ENCODE measurements at places on chromosomes 1 and 21.

GRCh38 chr1:203361945-203362719, 11.2 kb upstream of the FMOD start:
- DNase-seq: no peak

- no peak for DNase-seq
Measured at GRCh38 chr1:2079396-2080085, 29.3 kb downstream of the PRKCZ start.

DNA sequence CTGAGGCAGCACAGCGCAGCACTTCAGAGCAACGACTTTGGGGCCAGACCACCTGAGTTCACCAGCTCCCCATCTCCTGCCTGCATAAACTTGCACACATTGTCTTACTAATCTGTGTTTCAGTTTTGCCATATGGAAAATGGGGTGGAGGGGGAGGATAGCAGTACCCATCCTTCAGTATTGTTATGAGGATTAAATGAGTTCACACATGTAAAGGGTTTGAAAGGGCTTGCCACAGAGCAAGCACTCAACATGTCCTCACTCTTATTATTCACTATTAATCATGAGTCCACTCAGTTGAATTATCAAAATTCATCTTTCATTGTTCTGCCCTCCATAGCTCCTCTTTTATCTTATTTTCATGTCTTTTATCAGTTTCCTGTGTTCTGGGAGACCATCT, 40.1 kb upstream of the BMP8B start:
- DNase-seq: no peak

- no peak for DNase-seq
Measured at GRCh38 chr1:67771749-67772148, 61.5 kb downstream of the GNG12 start.

DNA sequence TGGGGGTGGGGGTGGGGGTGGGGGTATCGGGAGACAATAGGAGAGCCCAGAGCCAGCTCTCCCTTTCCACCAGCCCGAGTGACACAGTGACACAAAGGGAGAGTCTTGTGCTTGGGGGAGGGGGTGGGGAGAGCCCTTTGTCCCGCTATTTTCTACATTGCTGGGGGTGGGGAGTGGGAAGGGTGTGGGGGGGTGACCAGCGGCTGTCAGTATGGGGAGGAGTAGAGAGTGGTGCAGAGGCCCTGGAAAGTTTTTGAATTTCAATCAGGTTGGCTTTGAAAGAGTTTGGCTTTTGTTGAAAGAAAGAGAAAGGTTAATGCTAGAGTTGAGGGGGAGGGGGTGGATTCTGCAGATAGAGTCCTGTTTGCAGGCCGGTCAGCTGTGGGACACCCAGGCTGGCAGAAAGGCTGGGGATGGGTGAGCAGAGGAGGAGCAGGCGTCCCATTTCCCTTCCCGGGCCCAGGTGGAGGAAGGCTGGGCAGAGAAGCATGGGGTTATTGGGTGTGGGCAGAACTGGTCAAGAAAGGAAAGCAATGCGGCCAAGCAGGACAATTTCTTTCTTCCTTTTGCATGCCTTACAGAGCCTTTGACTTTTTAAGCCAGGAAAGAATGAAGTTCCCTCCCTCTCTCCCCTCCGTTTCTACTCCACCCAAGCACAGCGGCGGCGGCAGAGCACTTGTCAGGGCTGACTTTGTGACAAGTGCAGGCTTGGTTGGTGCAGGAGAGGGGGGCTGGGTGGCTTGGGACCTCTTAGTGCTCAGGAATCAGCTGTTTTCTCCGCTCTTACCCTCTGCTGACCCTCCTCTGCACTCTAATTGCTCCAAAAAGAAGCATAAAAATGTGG, 96.2 kb downstream of the RNF220 start:
- no peak for DNase-seq

DNA sequence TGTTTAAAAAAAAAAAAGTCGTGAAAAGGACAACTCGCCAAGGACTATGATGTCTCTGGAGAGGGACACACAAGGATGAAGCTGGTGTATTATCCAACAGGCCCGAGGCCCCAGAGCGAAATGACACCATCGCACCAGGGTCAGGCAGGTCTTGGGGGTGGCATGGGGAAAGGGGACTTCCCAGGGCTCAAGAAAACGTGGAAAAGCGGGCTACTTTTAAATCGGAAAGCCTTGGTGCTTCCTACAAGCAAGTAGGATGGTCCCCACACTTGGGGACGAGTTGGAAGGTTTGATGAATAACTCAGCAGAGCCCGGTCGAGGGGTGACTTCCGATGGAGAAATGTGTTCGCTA, 505 bp upstream of the GNPAT start:
- no peak for DNase-seq

DNA sequence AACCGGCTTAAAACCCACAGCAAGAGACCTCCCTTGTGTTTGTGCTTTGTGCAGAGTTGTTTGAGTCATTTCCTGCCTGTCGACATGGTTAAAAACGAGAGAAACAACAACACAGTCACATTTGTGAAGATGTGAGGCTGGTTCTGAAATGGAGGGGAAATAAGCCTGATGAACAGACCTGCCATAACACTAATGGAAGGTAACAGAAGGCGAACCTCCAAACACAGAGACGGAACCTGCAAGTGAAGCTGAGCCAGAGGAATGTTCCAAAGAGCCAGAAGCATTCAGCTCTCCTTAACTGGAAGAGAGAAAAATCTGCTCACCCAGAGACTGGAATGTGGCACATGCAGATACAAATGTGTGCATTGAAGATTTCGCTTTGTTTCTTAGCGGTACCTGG, 53.2 kb upstream of the RAVER2 start:
- DNase-seq: no peak

GRCh38 chr1:10744654-10745238, 51.7 kb downstream of the CASZ1 start:
- DNase-seq: no peak

DNA sequence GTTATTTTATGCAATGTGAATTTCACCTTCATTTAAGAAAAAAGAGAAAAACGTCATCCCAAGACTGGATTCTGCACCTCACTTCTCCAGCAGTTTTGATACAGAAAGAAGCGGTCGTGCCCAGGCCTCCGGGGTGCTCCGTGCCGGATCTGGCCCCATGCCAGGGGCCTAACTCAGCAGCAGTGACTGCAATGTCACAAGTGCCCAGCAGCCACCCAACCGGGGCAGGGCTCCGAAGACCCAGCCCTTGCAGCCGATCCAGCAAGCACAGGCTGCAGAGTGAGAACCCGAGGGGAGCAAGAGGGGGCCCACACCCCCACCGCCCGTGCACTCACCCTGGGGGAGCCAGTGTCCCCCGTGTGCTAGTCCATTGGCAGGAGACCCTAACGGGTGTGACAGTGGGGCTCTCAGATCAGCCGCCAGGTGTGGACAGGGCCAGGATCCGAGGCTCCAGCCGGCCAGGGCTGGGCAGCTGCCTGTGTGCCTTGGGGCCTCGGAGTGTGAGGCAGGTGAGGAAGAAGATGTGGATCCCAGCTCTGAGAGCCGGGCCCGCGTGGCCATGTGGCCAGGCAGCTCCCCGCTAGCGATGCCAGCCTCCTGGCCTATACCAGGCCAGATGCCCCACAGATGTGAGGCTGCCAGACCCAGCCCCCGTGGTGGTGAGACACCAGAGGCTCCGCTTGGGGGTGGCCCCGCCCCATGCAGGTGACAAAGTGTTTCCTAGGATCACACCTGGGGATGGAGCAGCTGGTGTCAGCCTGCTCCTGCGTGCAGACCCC, 60.6 kb downstream of the MEGF6 start:
- no peak for DNase-seq

DNA sequence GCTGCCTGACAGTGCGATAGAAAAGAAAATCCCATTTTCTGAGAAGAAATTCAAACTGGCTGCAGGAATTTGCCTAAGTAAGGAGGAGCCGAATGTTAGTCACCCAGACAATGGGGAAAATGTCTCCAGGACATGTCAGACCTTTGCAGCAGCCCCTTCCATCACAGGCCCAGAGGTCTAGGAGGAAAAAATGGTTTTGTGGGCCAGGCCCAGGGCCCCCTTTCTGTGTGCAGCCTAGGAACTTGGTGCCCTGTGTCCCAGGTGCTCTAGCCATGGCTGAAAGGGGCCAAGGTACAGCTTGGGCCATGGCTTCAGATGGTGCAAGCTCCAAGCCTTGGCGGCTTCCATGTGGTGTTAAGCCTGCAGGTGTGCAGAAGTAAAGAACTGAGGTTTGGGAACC, 14.6 kb downstream of the ZBTB21 start:
- no peak for DNase-seq

DNA sequence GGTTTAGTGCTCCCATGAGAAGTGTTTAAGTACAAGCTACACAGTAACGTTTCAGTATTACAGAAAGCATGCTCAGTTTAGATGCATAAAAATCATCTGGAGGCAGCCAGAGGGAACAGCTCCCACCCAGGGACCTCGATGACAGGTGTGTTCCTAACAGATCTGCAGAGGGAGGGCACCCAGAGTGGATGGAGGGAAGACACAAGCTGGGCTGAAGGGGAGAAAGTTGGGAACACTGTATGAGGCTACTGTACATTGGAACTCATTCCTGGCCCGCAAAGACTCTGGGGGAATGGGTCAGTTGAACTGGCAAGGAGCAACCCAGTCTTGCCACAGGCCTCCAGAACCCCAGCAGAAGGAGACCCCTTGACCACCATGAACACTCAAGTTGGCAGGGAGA, 52.4 kb downstream of the ZP4 start:
- DNase-seq: no peak

DNA sequence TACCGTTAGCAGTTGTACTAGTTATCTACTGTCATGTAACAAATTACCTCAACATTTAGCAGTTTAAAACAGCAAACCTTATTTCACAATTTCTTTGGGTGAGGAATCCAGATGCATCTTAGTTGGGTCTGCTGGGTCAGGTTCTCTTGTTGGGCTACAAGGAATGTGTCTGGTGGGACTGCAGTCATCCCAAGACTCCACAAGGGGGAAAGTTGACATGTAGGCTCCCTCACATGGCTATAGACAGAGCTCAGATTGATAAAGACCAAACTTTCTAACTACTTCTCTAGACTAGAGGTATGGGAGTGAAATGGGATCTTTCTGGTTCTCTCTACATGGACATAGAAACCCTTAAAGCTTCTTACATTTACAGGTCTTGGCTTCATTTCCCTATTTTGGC, 160.9 kb downstream of the UCK2 start:
- DNase-seq: no peak

DNA sequence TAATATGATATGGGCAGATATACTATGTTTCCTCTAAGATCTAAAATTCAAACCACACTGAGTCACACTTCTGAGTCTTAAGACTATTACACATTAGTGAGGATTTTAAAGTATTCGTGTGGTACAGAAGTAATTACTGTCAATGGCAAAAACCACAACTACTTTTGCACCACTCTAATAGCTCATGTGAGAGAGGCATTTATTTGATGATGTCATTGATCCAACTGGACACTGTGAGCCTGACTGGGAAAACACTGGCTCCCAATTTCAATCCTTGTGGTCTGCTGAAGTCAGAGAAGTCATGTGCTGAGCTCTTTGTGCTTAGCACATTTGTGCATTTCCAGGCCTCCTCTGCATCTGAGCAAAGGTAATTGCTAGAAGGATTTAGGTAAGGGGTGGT, 377.8 kb downstream of the USH2A start:
- no peak for DNase-seq

DNA sequence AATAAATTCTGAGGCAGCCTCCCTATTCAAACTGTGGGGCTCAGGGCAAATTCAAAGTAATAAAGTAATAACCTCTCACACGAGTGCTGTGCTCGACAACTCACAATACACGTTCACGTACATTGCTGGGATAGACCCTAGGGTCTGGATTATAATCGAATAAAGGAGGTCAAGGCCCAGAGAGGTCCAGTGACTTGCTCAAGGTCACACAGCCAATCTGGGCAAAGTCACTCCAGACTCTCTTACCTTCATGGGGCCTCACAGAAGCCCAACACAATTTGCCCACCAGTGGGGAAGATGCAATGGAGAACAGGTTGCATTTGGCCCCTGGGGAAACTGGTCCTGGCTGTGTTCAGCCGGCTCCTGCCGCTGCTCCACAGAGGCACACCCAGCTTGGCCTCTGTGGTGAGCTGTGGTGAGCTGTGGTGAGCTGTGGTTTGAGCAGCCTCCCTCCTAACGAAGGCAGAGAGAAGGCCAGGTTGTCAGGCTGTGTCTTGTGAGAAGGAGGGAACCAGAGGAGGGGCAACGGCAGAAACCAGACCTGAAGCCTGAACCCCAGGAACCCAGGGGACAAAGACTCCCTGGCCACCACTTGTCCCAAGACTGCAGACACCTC, 35.1 kb downstream of the NUAK2 start:
- no peak for DNase-seq

DNA sequence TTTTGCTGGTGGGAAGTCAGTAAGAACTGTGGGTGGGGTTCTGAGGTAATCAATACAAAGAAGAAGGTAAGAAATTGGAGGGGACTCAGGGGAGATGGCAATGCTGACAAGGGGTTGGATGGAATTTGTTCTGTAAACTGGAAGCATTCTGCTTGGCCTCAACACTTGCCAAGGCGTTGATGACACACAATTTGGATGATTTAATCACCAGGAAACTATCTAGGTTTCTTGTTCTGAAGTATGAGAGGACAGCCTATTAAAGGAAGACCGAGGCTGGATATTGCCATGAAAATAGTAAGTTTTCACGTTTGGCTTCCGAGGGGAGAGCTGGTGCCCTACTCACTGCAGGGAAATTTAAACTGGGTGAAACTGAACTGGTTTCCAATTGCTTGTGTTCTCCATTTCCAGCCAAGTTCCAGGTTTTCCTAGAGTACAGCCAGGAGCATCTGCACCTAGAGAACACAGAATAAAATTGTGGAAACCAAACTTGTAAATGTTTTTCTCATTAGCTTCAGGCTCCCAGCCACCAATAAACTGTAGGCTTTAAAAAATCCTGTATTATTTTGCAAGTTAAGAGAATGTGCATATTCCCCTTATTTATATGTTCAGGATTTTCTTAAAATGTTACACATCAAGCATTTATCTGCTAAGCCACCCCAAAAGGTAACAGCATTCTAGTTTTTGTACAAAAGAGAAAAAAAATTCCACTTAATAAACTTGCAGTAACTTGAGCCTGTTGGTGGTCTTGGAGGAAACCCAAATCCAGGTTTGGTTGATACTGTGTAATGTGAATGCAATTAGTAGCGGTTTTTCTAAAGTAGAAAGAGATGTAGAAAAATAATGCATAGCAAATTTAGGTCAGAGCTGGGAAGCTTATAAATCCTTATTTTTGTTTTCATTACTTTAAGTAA, 53.8 kb downstream of the ROR1 start:
- DNase-seq: no peak

- no peak for DNase-seq
Measured at GRCh38 chr1:234887016-234887900, 241.4 kb downstream of the TOMM20 start.

GRCh38 chr1:161921990-161922389, 101.7 kb downstream of the OLFML2B start:
- no peak for DNase-seq

- DNase-seq: no peak
Measured at GRCh38 chr1:244181867-244182266, 130.8 kb downstream of the ZBTB18 start.

- DNase-seq: no peak
Measured at GRCh38 chr1:89672489-89673183, 39.7 kb downstream of the LRRC8C start.

GRCh38 chr1:103056423-103056822, 51.9 kb downstream of the COL11A1 start:
- no peak for DNase-seq

GRCh38 chr1:189693140-189693539, 784.5 kb downstream of the BRINP3 start:
- DNase-seq: no peak
